ENCODE measurements at places on chromosomes 4 and X. TPM values are rescaled to one million over a fixed set of nuclear protein-coding genes. Genes with fewer than 3 reads are reported as not detected.

- no peaks in the 10 kb centered on the region for H3K4me1 ChIP-seq
- H3K36me3 ChIP-seq, result no peaks in the 10 kb centered on the region
- H3K4me3 ChIP-seq, result no peak overlapping the region
These were observed 59.6 kb upstream of the DUSP21 start for GRCh38 chrX:44784241-44784640.

The CLGN gene
- 0.25 TPM for total RNA-seq

GRCh38 chr4:109432696-109433095 is 919 bp upstream of the SEC24B start:
- H3K36me3 ChIP-seq, result peaks cover 9% of the 10 kb centered on the region
- no peaks in the 10 kb centered on the region for H3K27me3 ChIP-seq
- H3K27ac ChIP-seq, result peak overlapping the region; percentile 79
- H3K4me3 ChIP-seq, result peak overlapping the region; percentile 78
- peaks cover 54% of the 10 kb centered on the region for H3K4me1 ChIP-seq

DNA sequence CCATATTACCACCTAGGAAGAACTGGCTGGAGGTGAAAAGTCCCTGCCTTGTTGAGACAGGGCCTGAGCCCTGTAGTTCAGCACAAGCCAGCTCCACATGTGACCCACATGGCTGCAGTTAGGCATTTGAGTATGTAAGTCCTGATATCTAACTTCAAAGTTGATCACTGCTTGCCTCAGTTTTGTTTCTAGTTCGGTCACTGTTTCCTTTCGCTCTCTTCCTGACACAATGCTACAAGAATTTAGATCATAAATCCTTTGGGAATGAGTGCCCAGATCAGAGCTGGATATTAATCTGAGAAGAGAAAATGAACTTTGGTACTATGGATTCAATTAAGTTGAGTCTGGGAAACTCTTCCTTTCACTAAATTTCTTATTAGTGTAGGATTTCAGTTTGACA is 48.4 kb downstream of the AKAP4 start:
- H3K36me3 ChIP-seq, result no peaks in the 10 kb centered on the region
- H3K27me3 ChIP-seq, result no peaks in the 10 kb centered on the region
- H3K4me1 ChIP-seq, result no peaks in the 10 kb centered on the region
- H3K27ac ChIP-seq, result no peak overlapping the region

GRCh38 chrX:119292445-119292844 is 56.4 kb downstream of the PGRMC1 start:
- no peaks in the 10 kb centered on the region for H3K36me3 ChIP-seq
- DNase-seq, result no peak
- no peaks in the 10 kb centered on the region for H3K4me1 ChIP-seq

- H3K27me3 ChIP-seq, result no peaks in the 10 kb centered on the region
- H3K4me1 ChIP-seq, result no peaks in the 10 kb centered on the region
- no peaks in the 10 kb centered on the region for H3K36me3 ChIP-seq
- no peak overlapping the region for H3K27ac ChIP-seq
- H3K4me3 ChIP-seq, result no peak overlapping the region
- DNase-seq, result no peak
These were observed 30.1 kb downstream of the ADGRA3 start for GRCh38 chr4:22485737-22486136.

GRCh38 chr4:94284889-94285288 is 57.7 kb downstream of the HPGDS start:
- peaks cover 2% of the 10 kb centered on the region for H3K4me1 ChIP-seq
- no peak overlapping the region for H3K4me3 ChIP-seq
- DNase-seq, result no peak
- no peak overlapping the region for H3K27ac ChIP-seq
- no peaks in the 10 kb centered on the region for H3K27me3 ChIP-seq

DNA sequence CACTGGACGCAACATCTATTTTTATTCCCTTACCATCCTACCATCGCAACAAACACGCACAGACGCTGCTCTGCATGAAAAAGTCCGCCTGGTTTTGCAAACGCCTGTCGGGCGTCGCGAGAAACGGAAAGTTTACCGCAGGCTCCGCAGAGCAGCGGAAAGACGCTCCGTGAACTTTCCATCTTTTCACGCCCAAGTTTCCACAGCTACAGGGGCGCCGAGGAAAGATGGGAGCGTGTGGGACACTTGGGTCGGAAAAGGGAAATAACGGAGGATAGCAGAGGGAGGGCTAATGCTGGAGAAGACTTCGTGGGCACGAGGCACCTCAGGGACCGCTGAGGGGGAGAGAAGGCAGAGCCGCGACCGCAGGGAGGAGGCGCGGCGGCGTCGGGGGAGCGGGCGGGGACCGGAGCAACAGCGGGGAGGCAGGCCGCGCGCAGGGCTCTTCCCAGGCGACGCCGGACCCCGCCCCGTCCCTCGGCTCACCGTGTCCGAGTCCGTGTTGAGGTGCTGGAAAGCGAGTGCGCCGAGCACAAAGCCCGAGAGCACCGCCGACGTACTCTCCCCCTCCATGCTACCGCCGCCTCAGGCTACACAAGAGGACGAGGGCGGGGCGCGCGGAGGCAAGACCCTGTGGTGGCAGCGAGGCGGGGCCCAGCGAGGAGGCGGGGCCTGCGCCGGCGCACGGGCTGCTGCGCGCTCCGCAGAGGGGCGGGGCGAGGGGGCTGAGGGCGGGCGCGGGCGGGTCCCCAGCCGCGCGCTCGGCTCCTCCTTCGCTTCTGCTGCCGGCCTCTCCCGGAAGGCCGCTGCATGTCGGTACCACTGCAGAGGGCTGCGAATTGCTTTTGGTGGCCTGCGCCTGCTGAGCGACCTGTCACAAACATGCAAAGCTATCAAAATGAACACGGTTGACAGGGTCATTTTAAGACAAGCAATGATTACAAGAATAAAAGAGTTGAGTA is at the start of gene ABRAXAS1:
Gene ABRAXAS1 (minus strand): TSS at position 601 of the 962 bp plus-strand sequence. CDS start 28 bp downstream, at position 573.
- H3K27me3 ChIP-seq, result no peaks in the 10 kb centered on the region
- peak within 1 kb of the TSS; percentile 89 for H3K27ac ChIP-seq
- H3K4me3 ChIP-seq, result peak within 1 kb of the TSS; percentile 95
- peak; percentile 95 for DNase-seq
- peaks cover 15% of the 10 kb centered on the region for H3K4me1 ChIP-seq

- no peak overlapping the region for H3K27ac ChIP-seq
- DNase-seq, result no peak
- peaks cover 55% of the 10 kb centered on the region for H3K36me3 ChIP-seq
- peaks cover 19% of the 10 kb centered on the region for H3K4me1 ChIP-seq
- H3K4me3 ChIP-seq, result no peak overlapping the region
These were observed 47.9 kb downstream of the TET2 start for GRCh38 chr4:105194328-105195231.

DNA sequence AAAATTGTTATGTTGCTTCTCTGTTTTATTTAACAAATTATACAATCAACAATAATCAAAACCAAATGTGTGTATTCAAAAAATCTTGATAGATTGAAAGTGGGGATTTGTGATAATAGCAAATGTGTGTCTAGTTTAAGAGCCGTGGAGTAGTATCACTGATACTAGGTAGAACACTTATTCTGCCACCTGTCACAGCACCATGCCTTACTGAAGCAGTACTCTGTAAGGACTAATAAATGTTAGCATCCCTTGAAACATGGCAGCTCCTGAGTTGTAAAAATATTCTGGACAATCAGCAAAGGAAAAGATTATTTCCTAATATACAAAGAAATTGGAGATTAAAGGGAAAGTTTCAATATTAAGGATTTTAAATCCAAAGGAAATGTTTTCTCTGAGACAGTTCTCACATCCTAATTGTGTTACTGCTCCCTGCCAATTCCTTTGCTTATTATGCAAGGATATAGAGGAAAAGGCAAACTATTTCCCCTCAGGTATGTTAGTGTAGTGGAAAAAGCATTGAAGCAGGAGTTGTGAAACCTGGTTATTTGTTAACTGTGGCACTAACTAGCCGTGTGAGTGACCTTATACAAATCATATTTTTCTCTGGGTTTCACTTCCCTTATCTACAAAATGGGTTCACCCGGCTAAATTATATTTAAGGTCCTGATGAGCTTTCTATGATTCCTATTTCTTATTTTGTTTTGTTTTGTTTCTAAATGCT is 303.1 kb downstream of the ARHGAP24 start:
- no peak overlapping the region for H3K4me3 ChIP-seq
- H3K4me1 ChIP-seq, result no peaks in the 10 kb centered on the region
- no peak overlapping the region for H3K27ac ChIP-seq
- no peak for DNase-seq
- no peaks in the 10 kb centered on the region for H3K36me3 ChIP-seq
- H3K27me3 ChIP-seq, result no peaks in the 10 kb centered on the region

DNA sequence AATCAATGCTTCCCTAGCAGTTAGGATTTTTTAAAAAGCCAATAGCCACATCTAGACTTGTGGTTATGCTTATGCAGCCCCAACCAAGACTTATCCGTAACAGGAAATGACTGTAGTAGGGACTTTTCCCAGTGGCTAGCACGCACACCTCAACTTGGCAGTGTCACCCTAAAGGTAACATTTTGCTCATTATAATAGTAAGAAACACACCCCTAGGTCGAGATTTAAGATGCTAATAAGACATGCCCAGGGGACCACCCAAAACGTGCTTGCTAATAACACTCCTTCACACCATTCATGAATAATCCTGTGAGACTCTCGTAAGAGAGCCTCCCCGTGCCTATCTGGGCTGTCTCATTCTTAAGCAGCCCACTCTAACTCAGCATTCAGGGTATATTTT is 195.3 kb downstream of the CHIC1 start:
- DNase-seq, result no peak
- no peak overlapping the region for H3K27ac ChIP-seq
- H3K4me3 ChIP-seq, result no peak overlapping the region
- peaks cover 5% of the 10 kb centered on the region for H3K4me1 ChIP-seq
- no peaks in the 10 kb centered on the region for H3K36me3 ChIP-seq
- peaks cover 1% of the 10 kb centered on the region for H3K27me3 ChIP-seq

The TRIML2 gene
- not detected for total RNA-seq

DNA sequence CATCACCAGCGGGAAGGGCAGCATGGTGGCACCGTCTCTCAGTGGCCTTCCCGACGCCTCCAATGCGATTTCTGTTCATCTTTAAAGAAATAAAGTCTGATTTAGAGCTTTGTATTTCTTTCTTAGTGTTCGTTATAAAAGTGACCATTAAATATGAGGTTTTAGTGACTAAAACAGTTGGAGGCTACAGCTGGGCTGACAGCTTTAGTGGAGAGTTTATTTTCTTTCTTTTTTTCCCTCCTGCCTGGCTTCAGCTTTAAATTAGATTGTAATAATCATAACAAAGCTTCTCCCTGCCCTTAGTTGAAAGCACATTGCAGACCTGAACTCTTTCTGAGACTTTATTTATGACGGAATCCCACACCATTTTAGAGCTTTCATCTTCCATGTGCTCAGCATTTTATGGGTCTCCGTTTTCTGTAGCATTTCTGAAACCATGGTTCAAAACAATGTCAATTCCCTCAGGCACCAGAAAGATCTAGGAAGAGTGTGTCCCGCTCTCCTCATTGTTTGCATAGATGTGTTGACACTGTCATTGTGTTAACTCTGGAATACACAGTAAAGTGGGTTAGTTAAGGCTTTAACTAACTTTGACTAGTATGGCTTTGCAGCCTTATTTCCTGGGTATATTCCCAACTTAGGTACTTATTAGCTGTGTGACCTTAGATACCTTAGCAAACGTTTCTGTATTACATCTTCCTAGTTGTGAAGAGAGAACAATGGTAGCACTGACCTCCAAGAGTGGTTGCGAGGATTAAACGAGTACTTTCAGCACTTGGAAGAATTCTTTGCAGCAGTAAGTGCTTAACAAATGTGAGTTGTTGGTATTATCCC is 97.4 kb upstream of the PGRMC2 start:
- H3K27me3 ChIP-seq, result no peaks in the 10 kb centered on the region
- DNase-seq, result no peak
- no peaks in the 10 kb centered on the region for H3K4me1 ChIP-seq
- H3K36me3 ChIP-seq, result no peaks in the 10 kb centered on the region
- no peak overlapping the region for H3K27ac ChIP-seq
- no peak overlapping the region for H3K4me3 ChIP-seq

DNA sequence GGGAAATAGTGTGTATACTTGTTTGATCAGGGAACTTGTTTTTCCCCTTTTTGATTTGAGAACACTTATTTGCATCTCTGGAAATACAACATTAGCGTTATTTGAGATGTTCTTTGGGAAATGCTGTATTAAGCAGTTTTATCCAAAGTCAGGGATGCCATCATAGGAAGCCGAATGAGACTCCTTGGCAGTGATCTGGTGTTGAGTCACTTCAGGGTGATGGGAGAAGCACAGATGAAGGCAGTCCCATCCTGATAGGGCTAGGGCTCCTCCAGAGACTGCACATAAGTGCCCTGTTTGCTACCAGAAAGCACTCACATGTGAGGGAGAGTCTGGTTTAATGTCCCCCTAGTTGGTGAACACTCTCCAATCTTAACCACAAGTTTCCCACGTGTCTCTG is 62.3 kb downstream of the IL1RAPL1 start:
- no peaks in the 10 kb centered on the region for H3K36me3 ChIP-seq
- no peak overlapping the region for H3K27ac ChIP-seq
- H3K27me3 ChIP-seq, result no peaks in the 10 kb centered on the region
- no peak for DNase-seq
- no peak overlapping the region for H3K4me3 ChIP-seq

- H3K27me3 ChIP-seq, result peaks cover 9% of the 10 kb centered on the region
- no peak overlapping the region for H3K27ac ChIP-seq
- no peaks in the 10 kb centered on the region for H3K36me3 ChIP-seq
- no peaks in the 10 kb centered on the region for H3K4me1 ChIP-seq
These were observed 89.8 kb upstream of the ARMCX2 start for GRCh38 chrX:101749436-101749835.

- H3K36me3 ChIP-seq, result no peaks in the 10 kb centered on the region
- no peaks in the 10 kb centered on the region for H3K27me3 ChIP-seq
- no peak for DNase-seq
- H3K4me3 ChIP-seq, result no peak overlapping the region
These were observed 243.2 kb upstream of the POF1B start for GRCh38 chrX:85622635-85623034.

DNA sequence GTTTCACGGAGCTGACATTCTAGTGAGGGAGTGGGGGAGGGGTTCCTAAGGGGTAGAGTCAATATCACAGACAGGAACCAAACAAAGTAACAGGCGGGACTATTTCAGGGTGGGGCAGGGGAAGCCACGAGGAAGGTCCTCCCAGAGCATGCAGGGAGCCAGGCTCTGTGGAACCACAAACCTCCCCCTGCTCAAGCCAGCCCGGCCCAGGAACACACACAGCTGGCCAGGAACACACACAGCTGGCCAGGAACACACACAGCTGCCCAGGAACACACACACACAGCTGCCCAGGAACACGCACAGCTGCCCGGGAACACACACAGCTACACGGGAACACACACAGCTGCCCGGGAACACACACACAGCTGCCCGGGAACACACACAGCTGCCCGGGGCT is 24.8 kb downstream of the EVC2 start:
- DNase-seq, result no peak
- H3K27ac ChIP-seq, result no peak overlapping the region
- no peaks in the 10 kb centered on the region for H3K27me3 ChIP-seq
- no peaks in the 10 kb centered on the region for H3K36me3 ChIP-seq

GRCh38 chr4:21976166-21976565 is 27.6 kb upstream of the KCNIP4 start:
- H3K27me3 ChIP-seq, result no peaks in the 10 kb centered on the region
- H3K27ac ChIP-seq, result no peak overlapping the region
- no peaks in the 10 kb centered on the region for H3K36me3 ChIP-seq
- no peaks in the 10 kb centered on the region for H3K4me1 ChIP-seq

The ALB gene
- total RNA-seq, result not detected

- H3K4me1 ChIP-seq, result peaks cover 36% of the 10 kb centered on the region
- DNase-seq, result peak; percentile 31
- H3K4me3 ChIP-seq, result peak overlapping the region; percentile 62
- no peaks in the 10 kb centered on the region for H3K27me3 ChIP-seq
- no peaks in the 10 kb centered on the region for H3K36me3 ChIP-seq
These were observed 180.0 kb downstream of the AFAP1 start for GRCh38 chr4:7759635-7760034.
